ENCODE measurements at places on chromosomes 2 and 18.

GRCh38 chr2:233795735-233796171 is 17.6 kb downstream of the MROH2A start:
- H3K27ac ChIP-seq = no peak overlapping the region
- no peaks in the 10 kb centered on the region for H3K27me3 ChIP-seq
- DNase-seq = peak; percentile 1
- H3K36me3 ChIP-seq = no peaks in the 10 kb centered on the region

GRCh38 chr18:41553716-41554115 is 401.3 kb upstream of the PIK3C3 start:
- no peak for DNase-seq
- H3K36me3 ChIP-seq = no peaks in the 10 kb centered on the region
- no peaks in the 10 kb centered on the region for H3K27me3 ChIP-seq
- no peak overlapping the region for H3K4me3 ChIP-seq
- no peaks in the 10 kb centered on the region for H3K4me1 ChIP-seq

DNA sequence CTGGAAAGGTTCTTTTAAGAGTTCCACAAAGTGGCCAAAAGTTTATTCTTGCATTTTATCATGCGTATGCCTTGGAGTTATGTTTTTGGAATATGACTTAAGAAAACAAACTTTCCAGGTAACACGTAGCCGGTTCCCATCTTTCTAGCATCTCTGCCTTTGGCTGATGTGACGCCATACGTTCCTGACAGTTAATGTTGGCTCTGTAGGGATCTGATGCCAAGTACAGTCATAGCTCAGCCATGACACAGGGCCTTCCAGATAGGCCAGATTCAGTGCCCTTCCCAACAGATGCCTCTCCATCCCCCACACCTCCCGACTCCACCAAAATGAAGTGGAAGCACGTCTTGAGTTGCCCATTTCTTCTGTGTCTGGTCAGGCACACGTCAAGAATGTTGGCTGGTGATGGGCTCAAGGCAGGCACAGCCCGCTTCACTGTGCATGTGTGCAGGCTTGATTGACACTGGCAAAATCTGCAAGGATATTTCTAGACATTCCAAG is 51.0 kb upstream of the THOC1 start:
- no peaks in the 10 kb centered on the region for H3K36me3 ChIP-seq
- H3K4me1 ChIP-seq = peaks cover 8% of the 10 kb centered on the region
- no peaks in the 10 kb centered on the region for H3K27me3 ChIP-seq
- H3K27ac ChIP-seq = no peak overlapping the region

DNA sequence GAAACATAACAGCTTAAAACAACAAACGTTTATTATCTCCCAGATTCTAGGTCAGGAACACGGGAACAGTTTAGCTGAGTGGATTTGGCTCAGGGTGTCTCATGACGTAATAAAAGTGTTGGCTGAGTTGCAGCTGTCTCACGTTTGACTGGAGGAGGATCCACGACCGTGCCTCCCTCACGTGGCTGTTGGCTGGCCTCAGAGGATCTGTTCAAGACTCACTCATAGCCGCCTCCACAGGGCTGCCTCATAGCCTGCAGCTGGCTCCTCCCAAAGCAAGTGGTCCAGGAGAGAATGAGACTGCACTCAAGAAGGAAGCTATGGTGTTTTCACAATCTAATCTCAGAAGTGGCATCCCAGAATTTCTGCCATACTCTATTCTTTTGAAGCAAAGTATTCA is 167.1 kb downstream of the RPRM start:
- H3K27ac ChIP-seq = no peak overlapping the region
- no peak for DNase-seq
- no peaks in the 10 kb centered on the region for H3K36me3 ChIP-seq
- H3K27me3 ChIP-seq = no peaks in the 10 kb centered on the region
- no peaks in the 10 kb centered on the region for H3K4me1 ChIP-seq
- H3K4me3 ChIP-seq = no peak overlapping the region

DNA sequence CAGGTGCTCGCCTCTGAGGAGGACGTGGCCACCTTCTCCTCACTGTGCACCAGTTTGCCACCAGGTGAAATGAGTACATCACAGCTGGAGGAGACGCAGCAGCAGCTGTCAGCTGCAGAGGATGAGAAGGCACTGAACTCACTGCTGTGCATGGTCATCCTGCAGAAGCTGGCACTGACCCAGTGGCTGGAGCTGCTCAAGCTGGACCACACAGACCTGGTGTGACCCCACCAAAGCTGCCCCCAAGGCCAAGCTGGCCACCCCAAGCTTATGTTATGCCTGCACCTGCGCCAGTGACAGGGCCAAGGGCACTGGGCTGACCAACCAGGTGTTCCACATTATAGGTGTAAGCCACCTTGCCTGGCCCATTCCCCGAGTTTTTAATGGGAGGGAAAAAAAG is 19.3 kb downstream of the CLK1 start:
- no peak overlapping the region for H3K4me3 ChIP-seq
- no peaks in the 10 kb centered on the region for H3K27me3 ChIP-seq
- no peak overlapping the region for H3K27ac ChIP-seq
- H3K36me3 ChIP-seq = no peaks in the 10 kb centered on the region
- DNase-seq = no peak

DNA sequence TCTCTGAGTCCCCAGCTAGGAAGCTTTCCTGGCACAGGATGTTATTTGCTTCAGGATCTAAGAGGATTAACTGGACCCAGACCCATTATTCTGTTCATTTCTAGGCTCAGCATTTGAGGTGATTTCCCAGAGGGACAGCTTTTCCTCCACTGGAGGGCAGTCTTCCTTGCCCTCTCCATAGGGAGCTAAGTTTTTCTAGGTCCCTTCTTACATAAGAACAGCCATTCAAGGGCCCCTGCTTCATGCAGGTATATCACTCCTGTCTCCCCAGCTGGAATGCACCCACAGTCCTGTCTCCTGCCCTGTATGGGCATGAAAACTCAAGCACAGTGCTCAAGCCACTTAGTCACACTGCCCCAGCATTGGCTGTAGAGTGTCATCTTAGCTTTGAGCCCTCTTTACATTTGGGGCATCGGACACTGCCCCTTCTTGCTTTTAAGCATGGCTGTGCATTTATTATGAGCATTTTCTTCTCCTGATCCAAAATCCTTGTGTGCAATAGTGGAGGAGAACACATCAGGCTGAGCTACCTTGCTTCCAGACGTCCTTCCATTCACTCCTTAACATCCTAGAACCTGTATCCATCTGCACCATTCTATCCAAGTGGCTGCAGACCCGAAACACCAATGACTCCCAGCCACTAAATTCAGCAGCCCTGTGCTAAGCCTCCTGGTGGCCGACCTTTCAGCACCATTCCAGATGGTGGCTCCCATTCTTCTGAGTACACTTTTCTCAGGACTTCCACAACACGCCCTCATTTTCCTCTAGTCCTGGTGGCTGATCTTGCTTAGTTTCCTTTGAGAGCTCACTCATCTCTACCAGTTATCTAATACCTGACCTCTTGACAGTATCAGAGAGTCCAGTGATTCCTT is 80.0 kb downstream of the COPS8 start:
- DNase-seq = no peak
- H3K27me3 ChIP-seq = peaks cover 5% of the 10 kb centered on the region
- H3K4me3 ChIP-seq = no peak overlapping the region
- H3K4me1 ChIP-seq = no peaks in the 10 kb centered on the region
